ENCODE measurements at places on chromosomes 7 and 10.

- no peak for DNase-seq
Observed at GRCh38 chr7:150368884-150369747, 494 bp downstream of the REPIN1 start.

- DNase-seq: no peak
Observed at GRCh38 chr7:29091715-29092114, 54.6 kb downstream of the CPVL start.

DNA sequence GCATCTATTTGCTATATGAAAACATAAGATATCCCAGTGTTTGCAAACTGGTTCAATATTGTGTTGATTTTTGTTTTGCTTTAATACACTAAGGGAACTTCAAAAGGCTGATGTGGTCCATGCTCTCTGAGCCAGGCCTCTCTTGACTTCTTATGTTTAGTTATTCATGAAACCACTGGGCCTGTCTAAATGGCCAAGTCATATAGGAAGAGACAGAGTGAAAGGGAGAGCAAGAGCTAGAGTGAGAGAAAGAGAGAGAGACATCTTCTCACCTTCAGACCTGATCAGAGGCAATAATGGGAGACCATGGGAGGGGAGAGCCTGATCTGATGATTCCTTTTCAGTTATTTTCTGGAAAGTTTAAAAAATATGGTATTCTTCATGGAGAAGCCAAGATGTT lies 6.1 kb upstream of the FAS start:
- no peak for DNase-seq

DNA sequence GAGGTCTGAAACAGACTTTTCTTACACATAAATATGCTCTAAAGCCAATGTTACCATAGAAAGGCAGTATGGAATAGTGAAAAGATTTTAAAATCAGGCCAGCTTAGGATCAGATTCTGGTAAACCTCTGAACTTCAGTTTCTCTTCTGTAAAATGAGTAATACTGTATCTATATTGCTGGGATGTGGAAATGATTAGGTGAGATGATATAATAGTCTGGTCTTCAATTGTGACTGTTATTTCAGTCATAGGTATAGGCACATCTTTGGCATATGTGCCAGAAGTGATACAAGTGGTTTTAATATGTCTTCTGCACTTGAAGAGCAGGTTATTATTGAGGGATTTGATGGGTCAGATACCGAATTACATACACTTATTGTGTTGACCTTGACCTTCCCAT lies 7.2 kb downstream of the ZNF277 start:
- DNase-seq: no peak

- DNase-seq: peak; percentile 17
Observed at GRCh38 chr10:18689498-18689897, 30.3 kb downstream of the ARL5B start.

DNA sequence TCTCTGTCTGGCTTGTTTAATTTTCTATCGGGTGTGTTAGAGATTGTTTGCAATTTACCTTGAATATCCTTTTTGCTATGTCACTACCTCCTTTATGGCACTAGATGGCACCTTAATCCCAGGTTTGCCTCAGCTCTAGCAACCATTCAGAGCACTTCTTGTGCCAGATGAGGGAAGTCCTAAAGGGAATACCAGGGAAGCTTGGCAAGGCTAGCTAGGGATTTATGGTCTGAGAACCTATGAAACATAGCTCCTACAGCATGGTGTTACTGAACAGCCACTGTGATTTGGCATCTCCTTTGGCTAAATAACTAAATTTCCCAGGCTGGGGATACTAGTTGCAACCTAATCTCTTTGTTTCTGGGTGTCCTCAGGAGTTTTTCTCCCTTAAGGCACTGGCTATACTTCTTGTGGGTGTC lies 69.0 kb upstream of the VOPP1 start:
- DNase-seq: peak; percentile 91

DNA sequence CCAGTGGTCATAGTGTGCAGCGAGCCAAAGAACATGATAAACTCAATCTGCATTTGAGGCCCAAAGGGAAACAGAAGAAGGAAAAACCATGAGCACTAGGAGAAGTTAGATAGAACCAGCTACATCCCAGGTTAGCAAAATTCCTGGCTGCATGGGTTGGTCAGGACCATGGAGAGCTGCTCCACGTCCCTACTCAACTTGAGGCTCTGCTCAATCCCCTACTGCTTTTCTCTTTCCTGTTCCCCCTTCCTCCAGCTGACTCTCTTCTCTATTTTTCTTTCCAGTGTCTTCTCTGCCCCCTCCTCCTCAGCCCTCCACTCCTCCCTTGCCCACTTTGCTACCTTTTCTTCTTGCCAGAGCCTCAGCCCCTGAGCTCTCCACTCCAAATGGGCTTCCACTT lies 21.9 kb upstream of the VSIR start:
- DNase-seq: no peak

GRCh38 chr7:20343941-20344340 lies 13.2 kb downstream of the ITGB8 start:
- DNase-seq: no peak

- no peak for DNase-seq
Observed at GRCh38 chr10:125062914-125063230, 97.5 kb downstream of the CTBP2 start.

GRCh38 chr7:141238596-141239243 lies 164.9 kb downstream of the TMEM178B start:
- no peak for DNase-seq

- no peak for DNase-seq
Observed at GRCh38 chr7:151675196-151675920, 155.7 kb upstream of the RHEB start.

DNA sequence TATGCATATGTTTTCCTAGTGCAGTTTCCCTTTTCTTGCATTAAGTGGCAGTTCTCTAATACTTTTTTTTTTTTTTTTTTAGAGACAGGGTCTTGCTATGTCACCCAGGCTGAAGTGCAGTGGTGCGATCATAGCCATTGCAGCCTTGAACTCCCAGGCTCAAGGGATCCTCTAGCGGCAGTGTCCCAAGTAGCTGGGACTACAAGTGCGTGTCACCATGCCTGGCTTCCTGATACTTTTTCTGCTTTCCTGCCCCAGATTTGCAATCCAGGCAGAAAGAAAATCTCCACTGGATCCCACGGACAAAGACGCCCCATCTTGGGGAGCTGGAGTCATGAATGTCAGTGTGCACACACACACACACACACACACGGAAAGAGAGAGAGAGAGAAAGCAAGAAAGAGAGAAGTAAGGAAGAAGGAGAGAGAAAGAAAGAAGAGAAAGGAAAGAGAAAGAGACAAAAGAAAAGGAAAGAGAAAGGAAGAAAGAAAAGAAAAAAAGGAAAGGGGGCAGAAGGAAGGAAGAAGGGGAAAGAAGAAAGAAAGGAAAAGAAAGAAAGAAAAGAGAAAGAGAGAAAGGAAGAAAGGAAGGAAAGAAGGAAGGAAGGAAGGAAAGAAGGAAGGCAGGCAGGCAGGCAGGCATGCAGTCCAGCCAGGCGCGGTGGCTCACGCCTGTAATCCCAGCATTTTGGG lies 37.5 kb upstream of the OCM2 start:
- no peak for DNase-seq

- no peak for DNase-seq
Observed at GRCh38 chr7:129553899-129554461, 51.6 kb downstream of the SMKR1 start.

GRCh38 chr10:7988989-7989388 lies 65.5 kb upstream of the GATA3 start:
- no peak for DNase-seq

- DNase-seq: no peak
Observed at GRCh38 chr10:93715345-93715744, 13.0 kb upstream of the FRA10AC1 start.

DNA sequence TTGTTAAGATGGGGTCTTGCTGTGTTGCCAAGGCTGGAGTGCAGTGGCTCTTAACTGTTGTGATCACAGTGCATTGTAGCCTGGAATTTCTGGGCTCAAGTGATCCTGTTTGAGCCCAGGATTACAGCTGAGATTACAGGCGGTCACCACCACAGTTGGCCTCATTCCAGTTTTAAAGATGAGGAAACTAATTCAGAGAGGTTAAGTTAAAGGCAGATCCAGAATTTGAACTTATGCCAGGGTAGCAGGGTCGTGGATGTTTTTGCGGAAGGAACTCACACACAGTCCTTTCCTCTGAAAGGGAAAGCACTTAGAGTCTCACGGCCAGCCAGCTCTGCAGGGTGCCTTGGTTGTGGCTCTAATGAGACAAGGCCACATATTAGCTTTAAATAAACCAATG lies 84.7 kb downstream of the MMRN2 start:
- DNase-seq: no peak

DNA sequence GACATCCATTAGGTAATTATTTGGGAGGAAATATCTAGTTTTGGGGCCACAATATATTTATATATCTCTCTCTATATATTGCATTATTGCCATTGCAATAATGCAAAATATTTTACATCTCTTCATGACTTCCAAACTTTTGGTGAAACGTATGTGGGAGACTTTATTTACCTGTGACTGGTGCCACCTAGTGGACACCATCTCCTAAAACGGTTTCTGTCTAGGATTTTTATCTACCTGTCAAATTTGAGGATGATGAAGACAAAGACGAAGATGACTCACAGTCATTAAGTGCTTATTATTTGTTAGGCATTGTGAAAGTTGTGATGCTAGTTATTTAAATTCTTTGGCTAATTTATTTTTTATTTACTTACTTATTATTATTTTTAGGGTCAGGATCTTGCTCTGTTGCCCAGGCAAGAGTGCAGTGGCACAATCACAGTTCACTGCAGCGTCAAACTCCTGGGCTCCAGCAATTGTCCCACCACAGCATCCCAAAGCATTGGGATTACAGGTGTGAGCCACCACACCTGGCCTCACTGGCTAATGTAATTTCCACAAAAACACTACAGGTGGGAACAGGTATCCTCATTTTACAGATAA lies 18.7 kb upstream of the CBLL1 start:
- DNase-seq: peak; percentile 56

DNA sequence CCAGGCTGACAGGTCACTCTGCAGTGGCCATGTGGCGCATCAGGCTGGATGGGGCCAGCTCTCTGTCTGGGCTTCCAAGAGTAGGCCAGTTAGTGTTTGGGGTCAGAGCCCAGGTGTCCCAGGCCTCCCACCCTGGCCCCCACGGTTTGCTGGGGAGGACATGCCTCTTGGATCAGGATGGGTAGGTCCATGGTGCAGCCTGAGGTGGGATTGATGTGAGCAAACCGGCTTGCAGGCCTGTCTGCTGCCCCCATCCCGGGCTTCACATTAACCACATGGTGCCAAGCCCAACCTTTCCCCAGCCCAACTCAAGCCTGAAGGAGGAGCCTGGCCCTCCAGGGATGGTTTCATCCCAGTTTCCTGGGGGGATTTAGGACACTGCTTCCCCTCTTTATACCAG lies 39.2 kb downstream of the LDB3 start:
- no peak for DNase-seq

GRCh38 chr7:129083525-129083924 lies 28.6 kb upstream of the TNPO3 start:
- no peak for DNase-seq

GRCh38 chr7:20545016-20545415 lies 70.5 kb upstream of the ABCB5 start:
- no peak for DNase-seq

DNA sequence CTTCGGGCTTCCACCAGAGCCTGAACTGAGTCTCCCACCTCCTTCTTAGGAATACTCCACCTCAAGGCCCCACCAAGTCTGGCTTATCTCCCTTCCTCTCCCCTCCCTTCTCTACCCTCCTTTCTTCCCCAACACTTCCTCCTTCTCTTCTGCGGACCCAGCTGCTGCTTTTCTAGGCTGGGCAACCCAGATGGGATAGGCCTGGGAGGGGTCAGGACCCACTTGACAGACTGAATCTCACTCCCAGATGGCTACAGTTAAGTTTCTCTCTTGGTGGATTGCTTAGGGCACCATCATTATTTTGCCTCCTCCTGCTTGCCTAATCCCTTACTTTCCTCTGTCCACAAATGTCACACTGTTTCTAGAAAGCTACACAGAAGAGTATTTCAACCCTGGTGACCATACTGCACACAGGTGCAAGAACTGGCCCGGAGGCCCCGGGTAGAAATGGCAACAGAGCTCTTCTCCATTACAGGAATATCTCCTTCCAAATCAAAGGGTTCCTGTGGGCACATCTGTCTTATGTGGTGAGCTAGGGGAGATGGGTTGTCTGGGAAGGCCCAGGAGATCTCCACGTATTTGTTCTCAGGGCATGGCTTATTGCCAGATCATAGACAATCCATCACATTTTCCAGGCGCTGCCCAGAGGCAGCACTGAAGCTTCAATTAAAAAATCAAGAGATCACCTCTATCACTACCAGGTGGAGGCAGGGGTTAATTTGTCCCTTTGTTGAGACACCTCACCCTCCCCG lies 5.1 kb upstream of the HOXA11 start:
- no peak for DNase-seq

DNA sequence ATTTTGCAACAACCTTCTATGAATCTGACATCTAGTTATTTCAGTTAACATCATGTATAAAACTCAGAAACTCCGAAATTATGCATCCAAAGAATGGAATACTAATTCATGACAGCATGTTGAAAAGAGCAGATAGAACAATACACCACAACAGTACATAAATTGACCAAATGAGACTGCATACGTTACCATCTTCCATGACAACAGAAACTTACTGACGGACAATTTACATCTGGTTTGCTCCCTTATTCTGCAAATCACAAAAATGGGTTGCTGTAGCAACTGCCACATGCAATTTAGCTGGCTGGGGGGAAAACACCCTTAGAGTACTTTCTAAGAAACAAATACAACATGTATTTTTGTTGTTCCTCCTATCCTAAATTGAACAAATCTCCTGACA lies 14.3 kb downstream of the LRRN3 start:
- no peak for DNase-seq

DNA sequence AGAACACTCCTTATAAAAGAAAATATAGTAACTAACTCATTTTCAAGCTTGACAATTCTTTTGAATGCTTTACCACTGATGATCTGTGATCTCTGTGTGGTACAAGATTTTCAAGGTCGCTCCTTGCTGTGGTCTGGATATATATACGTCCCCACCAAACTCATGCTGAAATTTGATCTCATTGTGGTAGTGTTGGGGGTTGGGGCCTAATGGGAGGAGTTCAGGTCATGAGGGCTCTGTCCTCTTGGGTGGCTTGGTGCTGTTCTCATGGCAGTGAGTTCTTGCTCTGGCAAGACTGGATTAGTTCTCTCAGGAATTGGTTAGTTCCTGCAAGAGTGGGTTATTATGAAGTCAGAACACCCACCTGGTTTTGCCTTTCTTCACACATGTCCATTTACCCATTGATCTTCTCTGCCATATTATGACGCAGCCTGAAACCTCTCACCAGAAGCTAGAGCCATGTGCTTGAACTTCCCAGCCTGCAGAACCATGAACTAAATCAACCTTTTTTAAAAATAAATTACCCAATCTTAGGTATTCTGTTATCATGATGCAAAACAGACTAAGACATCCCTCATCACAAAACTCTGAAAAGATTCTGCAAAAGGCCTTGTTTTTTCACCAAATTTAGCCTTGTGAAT lies 8.3 kb upstream of the EDRF1 start:
- DNase-seq: no peak

GRCh38 chr10:116209781-116210180 lies 63.2 kb downstream of the GFRA1 start:
- no peak for DNase-seq

- DNase-seq: no peak
Observed at GRCh38 chr7:69411018-69411417, 187.3 kb upstream of the AUTS2 start.

- DNase-seq: no peak
Observed at GRCh38 chr7:140206616-140207389, 30.0 kb upstream of the KDM7A start.

GRCh38 chr7:29795696-29796580 lies 10.4 kb upstream of the WIPF3 start:
- DNase-seq: no peak
